Pancreas (tissue), 10 donors: ENCODE measurements at places on chromosomes 7 and 10. TPM values are rescaled to one million over a fixed set of nuclear protein-coding genes. Genes with fewer than 3 reads are reported as not detected.

FEZF1 gene
- polyA plus RNA-seq = not detected

DNA sequence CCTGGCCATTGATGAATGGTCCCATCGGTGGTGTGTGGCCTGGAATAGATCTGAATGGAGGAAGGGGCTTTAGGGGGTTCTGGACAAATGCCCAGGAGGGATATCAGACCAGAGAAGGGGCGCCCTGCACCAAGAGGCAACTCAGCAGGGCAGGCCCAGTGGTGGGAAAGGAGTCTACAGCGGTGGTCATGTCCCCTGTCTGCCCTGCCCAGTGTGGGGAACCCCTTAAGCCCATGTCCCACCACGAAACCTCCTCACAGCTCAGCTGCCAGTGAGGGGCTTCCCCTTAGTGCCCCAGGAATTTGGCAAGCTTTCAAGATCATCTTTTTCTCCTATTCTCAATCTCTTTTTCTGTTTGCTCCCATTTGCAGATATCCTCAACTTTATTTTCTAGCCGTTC lies 14.1 kb upstream of the CCSER2 start:
- DNase-seq = no peak

DNA sequence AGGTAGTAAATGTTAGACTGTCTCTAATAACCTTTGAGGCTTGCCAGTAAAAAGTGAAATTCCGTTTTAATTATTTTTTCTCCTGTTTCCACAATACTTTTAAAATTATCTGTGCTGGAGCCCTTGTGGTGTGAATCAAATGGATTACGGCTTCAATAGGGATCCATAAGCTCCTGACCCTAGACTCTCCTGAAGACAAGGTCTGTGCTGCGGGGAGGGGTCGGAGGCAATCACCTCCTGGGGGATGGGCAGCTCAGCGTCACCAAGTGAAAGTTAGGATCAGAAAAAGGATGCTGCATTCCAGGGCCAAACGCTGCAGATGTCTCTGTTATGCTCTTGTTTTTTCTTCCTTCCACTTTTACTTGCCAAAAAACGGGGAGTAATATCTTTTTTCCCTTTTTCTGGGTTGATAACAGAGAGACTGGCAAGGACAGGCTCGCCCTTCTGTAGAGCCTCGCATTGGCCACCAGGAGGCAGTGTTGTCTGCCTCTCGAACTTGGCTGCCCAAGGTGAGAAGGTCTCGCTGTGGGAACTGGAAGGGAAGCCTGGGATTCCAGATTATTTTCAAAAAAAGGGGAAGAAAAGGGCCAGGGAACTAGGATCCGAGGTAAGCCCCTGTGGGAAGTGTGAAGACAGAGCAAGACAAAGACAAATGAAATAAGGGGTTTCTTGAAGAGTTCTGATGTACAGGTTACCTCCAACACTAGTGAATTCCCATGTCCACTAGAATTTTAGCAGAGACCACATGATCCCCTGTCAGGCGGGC lies 621.9 kb downstream of the ACTR3B start:
- peak; percentile 48 for DNase-seq

- DNase-seq = no peak
Measured at GRCh38 chr7:68904630-68905029, 693.6 kb upstream of the AUTS2 start.

CYP26C1 gene
- 0.04 TPM for polyA plus RNA-seq

MEIG1 gene
- polyA plus RNA-seq = not detected

DNA sequence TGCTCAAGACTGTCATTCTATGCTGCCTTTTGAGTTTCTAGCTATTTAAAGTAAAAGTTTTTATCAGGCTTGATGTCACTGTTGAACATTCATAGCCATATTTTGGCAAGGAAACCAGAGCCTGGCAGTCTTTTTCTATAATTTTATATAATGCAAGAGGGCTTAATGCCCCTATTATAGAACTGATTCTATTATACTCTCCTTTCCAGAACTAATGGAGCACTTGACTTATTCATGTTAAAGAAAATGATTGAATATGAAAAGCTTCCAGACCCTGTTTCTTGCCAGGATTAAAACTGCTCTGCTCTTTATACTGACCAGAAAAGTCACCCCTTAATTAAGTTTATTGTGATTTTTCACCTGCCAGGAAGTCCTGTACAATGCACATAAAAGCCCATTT lies 337.6 kb upstream of the CHRM2 start:
- no peak for DNase-seq

- DNase-seq = no peak
Measured at GRCh38 chr10:21961847-21962246, 41.7 kb downstream of the DNAJC1 start.

GRCh38 chr7:121398246-121398645 lies 2.1 kb upstream of the FAM3C start:
- DNase-seq = peak; percentile 20

DNA sequence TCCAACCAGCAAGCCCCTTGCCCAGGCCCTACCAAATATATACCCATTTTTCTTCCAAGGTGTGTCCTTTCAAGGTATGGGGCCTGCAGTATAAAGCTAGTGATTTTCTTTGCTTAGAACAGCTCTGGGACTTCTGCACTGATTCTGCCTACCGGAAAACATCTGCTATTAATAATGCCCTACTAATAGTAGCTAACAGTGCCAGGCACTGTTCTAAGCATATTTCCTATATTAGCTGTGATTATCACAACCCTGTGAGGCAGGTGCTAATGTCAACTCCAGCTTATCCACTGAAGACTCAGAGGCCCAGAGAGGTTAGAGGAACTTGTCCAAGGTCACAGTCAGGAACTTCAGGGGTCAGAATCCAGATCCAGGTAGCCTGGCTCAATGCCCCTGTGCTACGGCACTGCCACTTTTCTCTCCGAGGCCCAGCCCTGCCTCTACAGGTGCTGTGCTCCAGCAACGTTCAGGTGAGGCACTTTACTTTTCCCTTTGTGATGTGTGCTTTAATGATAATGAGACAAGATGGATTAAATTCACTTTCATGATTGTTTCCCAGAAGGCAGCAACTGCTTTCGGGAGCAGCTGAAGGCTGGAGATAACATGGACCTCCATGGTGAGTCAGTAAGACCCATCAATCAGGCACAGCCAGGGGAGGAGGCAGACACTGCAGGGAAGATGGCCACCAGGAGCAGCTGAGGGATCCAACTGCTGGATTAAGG lies 26.7 kb downstream of the TAS2R41 start:
- no peak for DNase-seq

DNA sequence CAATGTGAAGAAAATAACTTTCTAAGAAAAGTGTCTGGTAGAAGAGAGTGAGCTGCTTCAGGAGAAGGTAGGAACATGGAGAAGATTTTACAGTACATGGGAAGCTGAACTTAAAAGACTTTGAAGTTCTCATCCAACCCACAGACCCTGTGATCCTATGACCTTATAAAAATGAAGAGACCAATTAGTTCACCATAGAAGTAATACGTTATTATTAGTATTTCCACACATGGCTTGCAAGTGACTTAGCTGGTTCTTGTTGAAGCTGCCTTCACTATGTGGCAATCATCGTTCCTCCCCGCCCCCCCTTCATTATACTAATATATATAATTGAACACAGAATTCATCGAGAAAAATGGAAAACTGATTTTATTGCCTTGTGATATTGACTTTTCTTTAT lies 129.1 kb downstream of the SND1 start:
- no peak for DNase-seq

GRCh38 chr7:99860281-99861127 lies 16.3 kb downstream of the OR2AE1 start:
- DNase-seq = peak; percentile 13

GET4 gene
- polyA plus RNA-seq = 94.5 TPM

PLCE1 gene
- 1.8 TPM for polyA plus RNA-seq

GRCh38 chr10:31001740-31002139 lies 29.9 kb downstream of the ZNF438 start:
- no peak for DNase-seq

DNA sequence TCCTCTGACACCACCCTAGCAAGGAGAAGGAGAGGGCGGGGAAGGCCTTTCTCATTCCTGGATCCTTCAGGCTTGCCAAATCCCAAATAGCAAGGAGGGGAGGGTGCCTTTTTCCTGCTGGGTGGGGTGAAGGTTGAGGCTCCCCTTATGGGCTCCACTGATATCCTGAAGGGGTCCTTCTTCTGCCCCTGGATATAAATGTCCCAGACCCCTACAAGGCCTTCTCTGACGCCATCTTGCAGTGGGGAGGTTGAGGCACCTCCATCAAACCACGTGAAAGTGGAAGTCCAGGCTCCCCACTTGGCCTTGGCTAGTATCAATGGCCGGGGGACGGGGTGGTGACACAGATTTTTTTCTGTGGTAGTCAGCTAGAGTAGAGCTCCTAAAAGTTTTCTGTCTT lies 371.3 kb downstream of the GLRX3 start:
- no peak for DNase-seq

GRCh38 chr10:122565766-122566206 lies 5.2 kb downstream of the DMBT1 start:
- peak; percentile 83 for DNase-seq

- no peak for DNase-seq
Measured at GRCh38 chr7:22435105-22435504, 64.9 kb downstream of the STEAP1B start.

DNA sequence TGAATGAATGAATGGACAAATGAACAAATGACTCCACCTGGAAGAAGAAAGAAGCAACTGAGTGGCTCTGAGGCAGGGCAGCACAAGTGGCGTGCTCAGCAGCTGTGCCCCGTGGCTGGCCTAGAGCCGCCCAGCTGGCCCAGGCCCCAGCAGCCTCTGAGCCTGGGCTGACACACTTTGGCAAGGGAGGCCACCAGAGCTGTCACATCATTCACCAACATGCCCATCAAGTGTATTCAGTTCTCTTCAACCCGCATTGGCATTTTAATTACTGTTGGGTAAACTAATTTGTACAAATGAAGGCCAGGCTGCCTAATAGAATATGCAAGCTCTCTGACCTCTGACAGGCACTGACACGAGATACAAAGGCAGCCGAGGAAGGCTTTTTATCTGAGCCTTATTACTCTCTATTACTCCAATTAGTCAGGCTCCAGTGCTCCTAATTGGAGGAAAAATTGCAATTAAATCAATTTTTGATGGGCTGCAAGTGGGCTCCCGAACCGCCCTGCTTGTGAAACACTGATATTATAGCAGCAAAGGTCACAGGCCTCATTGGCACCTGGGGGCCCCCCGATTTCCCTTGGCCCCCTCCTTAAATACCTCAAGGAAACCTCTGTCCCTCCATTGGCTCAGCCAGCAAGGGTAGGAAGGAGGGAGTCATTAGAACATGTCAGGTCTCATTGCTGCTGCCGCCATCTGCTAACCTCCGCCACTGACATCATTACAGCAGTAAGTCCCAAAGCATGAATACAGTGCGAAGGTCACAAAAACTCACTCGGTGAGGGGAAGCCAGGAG lies 41.9 kb downstream of the DPCD start:
- DNase-seq = no peak

- no peak for DNase-seq
Measured at GRCh38 chr7:100467638-100468373, 3.7 kb upstream of the SPACDR start.

SERPINE1 gene
- 5.2 TPM for polyA plus RNA-seq

RNF32 gene
- 1.2 TPM for polyA plus RNA-seq

PNLIP gene
- polyA plus RNA-seq = 4,189 TPM

DNA sequence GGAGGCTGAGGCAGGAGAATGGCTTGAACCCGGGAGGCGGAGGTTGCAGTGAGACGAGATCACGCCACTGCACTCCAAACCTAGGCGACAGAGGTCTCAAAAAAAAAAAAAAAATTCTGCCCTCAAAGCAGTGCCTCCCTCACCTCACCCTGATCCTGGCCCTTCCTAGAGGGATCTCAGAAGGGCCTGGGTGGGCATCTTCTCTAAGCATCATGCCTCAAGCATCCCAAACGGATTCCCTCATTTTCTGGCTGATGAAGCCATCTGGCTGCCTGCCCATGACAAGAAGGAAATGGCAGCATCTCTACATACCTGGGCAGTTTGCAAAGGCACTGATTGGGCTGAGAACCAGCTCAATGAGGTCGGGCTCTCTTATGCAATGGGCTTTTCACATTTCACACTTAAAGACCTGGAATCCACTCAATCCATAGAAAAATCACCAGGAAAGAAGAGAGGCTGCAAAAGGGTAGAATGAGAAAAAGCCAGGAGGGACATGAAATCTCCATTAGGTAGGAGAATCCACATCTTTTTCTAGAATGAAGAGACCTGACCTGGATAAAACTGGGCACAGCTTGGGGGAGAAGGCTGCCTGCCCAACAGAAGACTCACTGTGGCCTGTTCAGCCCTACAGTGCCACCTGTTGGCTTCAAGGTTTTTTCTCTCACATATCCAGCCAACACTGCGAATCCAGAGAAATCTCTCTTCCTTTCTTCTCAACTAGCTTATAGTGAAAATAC lies 48.1 kb downstream of the PDLIM1 start:
- DNase-seq = peak; percentile 42

DNA sequence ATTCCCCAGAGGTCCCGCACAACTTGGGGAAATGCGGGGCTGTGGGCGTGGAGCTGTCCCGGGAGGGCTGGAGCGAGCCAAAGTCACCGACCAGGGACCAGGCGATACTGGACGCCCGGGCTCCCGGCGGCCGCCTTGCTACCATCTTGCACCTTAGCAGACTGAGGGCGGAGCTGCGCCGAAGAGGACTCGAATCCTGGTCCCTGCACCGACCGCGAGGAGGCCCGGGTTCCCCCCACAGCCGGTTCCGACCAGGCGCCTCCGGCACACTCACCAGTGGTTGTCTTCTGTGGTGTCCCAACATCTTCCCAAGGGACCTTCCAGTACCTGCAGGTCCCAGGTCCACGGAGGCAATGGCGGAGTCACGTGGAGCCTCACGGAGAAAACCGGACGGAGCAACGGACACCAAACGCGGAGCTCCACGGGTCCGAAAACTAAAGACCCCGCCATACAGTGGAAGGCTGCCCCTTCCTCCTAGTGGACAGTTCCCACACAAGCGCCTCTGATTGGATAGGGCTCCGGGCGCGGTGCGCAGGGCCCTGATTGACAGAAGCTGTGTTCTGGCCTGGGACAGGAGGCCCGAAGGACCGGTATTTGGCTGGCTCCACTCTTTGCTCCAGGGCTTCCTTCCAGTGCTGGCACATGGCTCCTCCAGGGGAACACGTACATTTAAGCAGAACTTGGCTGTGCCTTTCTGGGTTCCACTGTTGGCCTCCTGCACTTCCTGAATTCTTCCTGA lies 124.6 kb upstream of the ZNF479 start:
- no peak for DNase-seq

- no peak for DNase-seq
Measured at GRCh38 chr10:47381103-47381395, 3.0 kb downstream of the ZNF488 start.

GRCh38 chr7:45915606-45916005 lies 5.5 kb downstream of the IGFBP3 start:
- no peak for DNase-seq

IDE gene
- 9.0 TPM for polyA plus RNA-seq

DNA sequence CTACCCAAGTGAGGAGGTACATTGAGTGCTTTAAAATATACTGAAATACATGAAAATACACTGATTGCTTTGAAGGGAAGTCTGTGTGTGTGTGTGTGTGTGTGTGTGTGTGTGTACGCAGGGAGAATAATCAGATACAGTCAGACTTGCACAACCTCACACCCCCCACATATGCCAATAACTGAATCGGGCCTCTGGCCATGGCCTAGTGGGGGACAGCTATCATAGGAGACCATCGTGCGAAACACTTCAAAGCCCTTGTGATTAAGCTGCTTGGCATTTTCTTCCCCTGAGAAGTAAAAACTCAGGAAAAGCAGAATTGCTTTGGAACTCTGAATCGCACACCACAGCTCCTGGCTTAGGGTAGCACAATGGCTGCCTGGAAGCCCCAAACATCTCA lies 135.1 kb downstream of the C10orf105 start:
- no peak for DNase-seq

GRM3 gene
- polyA plus RNA-seq = 0.02 TPM

- DNase-seq = no peak
Measured at GRCh38 chr7:44380831-44381493, 55.6 kb upstream of the CAMK2B start.

CUZD1 gene
- 2,023 TPM for polyA plus RNA-seq
